ENCODE measurements at places on chromosomes 1 and 21.

DNA sequence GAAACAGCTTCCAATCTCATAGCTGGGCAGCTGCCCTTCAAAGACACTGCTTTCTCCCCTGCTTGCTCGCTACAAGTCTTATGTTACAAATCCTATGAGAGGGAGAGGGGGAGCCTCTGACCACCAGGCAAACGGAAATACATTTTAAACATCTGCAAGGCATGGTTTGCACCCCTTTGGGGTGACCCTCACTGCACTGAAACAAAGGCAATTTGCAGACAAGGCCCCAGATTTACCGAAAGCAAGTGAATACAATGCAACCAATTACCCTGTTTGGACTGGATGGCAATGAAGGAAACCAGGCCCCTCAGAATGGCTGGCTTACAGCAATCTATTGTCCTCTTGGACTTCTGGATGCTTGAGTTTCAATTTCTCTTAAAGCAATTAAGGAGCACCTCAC lies 11.8 kb upstream of the ATP13A2 start:
- no peak for DNase-seq

DNA sequence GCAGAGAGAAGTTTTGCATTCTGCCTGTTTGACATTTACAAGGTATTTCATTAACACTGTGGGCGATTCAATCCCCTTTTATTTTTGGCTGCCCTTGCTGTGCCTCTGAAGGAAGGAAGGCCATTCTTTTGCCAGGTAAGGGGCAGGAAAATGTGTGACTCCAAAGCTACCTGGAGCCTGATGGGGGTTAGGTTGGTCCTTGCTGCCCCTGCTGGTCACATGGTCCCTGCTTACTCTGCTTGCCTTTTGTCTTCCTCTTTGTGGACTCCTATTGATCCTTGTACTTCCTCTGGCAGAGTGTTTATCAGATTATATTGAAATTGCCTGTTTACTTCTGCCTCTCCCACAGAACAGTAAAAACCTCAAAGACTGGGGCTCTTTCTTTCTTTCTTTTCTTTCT lies 65.7 kb downstream of the ST6GALNAC3 start:
- no peak for DNase-seq

GRCh38 chr1:214859647-214860046 lies 222.9 kb upstream of the KCNK2 start:
- no peak for DNase-seq

DNA sequence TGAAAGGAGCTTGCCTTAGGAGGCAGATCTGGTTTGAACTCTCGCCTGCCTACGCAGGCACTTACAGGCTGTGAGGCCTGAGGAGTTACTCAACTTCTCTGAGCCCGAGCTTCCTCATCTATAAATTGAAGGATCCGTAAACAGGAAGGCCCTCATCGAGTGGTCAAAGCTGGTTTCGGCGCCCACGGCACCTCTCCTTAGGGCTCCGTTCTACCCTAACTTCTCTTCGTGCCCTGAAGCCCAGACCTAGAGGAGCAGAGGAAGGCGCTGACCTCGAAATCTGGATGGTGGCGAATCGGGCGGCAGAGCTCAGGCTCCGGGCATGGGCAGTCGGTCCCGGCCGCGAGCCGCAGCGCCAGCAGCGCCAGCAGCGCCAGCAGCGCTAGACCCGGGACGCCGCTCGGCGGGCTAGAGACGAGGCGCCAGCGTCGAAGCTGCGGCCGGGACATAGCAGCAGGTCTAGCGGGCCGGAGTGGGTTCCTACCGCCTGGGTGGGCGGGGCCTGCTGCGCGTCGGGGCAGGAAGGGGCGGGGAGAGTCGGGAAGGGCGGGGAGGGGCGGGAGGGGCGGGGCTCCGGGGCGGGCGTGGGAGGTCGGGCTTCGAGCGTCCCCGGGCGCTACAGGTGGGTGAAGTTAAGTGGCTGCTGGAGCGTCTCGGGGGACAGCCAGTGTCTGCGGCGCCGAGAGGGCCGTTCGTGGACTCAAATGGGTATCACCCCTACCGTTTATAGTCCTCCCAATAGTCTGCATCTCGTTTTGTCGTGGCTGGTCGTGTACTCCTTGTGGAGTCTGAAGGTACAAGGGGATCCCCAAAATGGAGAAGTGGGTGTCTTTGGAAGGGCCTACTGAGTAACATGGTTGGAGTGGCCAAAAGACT lies at the start of gene CTBS:
CTBS (minus strand) TSS at position 474 of the 876 bp plus-strand sequence; CDS start at position 449, 25 bp downstream.
- DNase-seq = peak; percentile 81

DNA sequence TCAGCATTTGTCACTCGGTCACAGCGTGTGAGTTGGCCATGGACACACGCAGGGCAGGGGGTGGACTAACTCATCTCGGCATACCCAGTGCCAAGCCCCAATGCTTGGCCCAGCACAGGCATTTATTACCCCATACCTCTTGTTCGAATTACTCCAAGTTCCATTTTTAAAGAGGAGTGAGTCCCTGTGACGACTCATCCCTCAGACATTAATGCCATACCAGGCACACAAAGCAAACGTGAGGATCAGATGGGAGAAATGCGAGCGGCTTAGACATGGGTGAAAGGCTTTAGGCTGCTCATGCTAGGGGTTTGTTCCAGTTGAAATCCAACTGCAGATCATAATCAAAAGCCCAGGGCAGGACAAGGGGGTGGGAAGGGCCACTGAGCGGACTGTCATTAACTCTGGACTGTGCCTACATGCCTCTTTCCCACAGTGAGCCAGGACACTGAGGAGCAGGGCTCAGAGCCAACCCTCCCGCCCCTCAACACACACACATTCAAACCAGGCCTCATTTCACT lies 118.5 kb upstream of the NGF start:
- no peak for DNase-seq

DNA sequence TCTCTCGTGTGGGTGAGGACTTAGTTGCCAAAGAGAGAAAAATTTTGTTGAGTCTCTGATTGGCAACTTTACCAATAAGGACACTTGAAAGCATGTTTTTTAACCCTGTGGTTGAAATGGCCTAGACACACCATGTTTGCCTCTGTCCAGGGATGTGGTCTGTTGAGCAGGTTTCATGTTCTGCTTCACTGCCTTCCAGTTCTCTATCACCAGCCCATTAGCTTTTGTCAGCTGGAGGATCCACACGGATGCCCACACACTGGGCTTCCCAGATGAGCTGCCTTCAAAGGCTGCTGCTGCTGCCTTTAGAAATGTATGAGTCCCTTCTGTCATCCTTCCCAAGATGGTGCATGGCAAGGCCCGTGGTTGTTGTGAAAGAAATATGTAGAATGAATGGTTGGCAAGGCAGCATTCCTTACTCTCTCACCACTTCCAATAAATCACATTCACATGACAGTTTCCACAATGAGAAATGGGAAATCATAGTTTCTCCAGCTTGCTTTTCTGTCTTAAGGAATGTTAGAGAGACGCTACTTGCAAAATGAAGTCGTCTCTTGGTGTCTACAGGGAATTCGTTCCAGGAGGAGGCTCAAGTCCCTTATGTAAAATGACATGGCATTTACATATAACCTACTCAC lies 108.2 kb upstream of the SLC35F3 start:
- no peak for DNase-seq

GRCh38 chr1:203325418-203326091 lies 20.2 kb downstream of the BTG2 start:
- peak; percentile 25 for DNase-seq

DNA sequence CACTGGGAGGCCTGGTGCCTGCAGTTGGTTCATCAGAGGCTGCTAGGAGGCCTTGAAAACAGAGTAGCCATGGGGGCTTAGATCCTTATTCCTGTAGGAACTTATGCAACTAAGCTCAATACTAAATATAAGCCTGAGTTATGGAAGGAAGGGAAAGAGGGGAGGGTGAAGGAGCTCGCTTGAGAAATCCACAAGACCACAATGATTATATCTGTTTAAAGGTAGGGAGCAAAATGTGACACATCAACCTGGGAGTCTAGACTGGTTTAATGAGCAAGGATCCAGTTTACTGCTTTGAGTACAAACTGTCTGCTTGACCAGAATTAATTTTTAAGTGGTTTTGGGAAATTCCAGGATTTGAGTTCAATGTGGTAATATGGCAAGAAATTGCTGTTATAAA lies 20.4 kb upstream of the ANGPTL7 start:
- no peak for DNase-seq

DNA sequence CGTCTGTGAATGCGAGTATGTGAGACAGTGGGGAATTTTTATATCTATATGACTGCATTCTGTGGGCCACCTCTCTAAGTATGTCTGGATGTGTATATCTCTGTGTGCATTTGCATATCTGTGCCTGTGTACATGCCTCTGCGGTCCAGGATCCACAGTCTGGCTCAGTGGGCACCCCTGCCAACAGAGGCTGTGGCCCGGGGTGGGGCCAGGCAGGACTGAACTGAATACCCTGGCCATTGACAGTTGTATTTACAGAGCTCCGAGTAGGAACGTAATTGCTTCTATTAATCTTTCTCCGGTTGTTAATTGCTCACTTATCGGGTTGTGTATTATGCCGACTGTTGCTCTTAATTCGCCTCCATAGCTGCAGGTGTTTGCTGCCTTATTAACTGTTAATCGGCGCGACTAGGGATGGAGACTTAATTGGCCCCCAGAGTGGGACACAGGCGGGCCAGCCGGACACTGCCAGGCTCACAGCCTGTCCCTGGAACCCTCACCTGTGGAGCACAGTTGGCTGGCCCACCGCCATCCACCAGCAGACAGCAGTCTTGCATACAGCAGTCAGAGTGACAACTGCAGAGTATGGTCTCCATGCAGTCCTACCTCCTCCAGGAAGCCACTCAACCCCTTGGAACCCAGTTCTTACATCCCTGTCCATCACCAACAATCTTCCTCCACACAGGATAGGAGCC lies 22.4 kb upstream of the ADGRB2 start:
- no peak for DNase-seq

DNA sequence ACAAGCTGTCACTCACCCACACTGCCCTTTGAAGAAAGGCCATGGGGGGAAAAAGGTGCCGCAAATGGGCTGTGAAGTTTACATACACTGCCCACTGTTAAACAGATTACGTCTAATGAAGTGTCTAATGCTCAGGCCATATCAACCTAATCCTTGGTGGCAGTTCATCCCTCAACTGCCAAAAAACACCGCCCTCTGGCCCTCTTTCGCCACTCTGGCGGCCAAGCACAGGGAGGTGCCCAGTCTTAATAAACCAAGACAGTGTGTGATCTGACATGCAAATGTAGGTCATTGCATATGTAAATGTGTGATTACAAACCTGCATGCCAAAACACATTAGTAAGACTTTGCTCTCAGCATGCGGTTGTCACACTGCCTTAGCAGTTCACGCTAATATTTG lies 89.5 kb downstream of the NEK7 start:
- DNase-seq = peak; percentile 77

DNA sequence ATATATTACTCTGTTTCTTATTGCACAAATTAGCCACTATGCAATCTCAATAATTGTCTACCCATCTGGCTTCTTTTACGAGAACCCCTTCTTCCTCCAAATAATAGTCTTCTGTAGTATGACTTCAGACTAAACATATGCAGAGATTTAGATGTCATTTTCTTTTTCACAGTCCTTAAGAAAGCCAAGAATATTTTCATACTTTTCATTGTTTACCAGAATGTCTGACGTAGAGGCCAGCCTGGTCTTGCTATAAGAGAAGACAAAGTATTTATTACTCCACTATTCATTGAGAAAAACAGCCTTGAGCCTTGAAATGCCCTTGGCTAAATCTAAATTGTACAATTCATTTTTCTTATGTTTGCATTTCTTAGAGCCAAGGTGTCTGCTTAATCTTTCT lies 714.9 kb upstream of the CXADR start:
- no peak for DNase-seq

DNA sequence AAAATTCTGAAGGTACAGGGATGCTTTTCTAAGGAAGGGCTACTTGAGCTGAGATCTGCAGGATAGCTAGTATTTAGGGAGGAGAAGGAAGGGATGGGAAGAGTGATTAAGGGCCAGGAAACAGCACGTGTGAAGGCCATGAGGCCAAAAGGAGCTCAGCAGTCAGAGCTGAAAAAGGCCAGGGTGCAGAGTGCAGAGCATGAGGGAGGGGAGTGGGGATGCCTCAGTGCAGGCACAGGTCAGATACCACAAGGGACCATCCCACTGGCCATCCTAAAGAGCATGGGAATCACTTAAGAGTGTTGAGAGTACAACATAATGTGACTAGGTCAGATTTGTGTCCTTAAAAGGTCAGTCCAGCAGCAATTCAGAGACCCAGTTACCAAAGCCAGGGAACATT lies 16.0 kb downstream of the LRRN2 start:
- DNase-seq = no peak

DNA sequence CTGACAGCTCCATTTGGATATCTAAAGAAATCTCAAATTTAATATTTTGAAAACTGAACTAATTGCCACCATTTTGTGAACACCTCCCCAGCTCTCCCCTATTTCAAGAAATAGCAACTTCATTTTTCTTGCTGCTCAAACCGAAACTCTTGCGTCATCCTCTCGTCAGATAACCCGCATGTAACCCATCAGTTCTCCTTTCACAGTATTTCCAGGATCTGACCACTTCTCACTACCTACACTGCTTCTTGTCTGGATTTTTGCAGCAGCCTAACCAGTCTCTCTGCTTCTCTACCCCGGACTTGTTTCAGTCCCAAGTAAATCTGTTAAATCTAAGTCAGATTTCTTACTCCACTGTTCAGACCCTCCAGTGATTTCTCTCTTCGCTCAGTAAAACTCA lies 75.6 kb downstream of the MTR start:
- no peak for DNase-seq

DNA sequence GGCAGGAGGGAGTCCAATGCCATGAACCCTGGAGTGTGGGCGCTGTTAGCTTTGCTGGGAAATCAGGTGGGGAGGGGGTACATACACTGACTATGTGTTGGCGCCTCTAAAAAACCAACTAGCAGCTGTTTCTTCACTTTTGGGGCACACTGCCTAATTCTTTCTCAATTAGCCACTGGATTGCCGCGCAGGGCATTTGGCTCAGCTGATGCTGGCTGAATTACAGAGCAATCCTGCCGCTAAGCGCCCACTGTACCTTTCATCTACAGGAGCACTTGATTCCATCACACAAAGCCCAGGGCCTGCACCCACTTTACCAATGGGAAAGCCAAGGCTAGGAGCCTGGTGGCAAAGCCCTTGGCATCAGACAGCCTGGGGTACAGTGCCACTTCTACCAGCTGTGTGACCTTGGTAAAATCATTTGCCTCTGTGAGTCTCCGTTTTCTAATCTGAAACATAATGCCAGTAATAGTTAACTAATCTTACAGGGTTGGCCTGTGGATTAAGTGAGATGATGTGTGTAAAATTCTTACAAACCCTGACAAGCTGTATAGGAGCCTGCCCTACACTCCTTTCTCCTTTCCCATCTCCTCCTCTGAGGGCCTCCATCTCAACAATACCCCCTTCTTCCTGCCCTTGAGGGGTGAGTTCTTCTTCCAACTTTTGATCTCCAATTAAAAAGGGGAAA lies 59.0 kb downstream of the UBE2T start:
- no peak for DNase-seq

- DNase-seq = no peak
These were observed 45.7 kb downstream of the PEX14 start for GRCh38 chr1:10520497-10520896.

GRCh38 chr1:238404481-238404880 lies 513.8 kb upstream of the ZP4 start:
- DNase-seq = no peak

DNA sequence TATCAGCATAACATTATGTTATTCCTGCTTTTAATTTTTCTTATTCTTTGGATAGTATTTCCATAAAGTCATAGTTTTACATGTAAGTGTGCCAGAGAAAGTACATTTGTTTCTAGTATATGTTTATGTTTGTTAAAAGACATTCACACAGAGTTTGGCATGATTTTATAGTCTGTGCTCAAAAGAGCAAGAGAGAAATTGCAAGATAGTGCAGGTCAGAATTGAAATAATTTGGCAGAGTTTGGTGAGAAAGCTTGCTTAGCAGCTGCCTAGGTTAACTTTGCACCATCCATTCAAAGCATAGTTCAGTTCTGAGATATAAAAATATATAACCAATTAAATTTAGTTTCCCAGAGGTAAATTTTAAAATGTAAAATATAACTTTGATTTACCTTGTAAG lies 17.0 kb downstream of the NEK7 start:
- DNase-seq = no peak
